Mesenchymal stem cell (in vitro differentiated cells and primary cell): ENCODE measurements at places on chromosomes 16 and 17.
A peak's percentile ranks its signal among the peaks of the same experiment; 100 is the strongest.

DNA sequence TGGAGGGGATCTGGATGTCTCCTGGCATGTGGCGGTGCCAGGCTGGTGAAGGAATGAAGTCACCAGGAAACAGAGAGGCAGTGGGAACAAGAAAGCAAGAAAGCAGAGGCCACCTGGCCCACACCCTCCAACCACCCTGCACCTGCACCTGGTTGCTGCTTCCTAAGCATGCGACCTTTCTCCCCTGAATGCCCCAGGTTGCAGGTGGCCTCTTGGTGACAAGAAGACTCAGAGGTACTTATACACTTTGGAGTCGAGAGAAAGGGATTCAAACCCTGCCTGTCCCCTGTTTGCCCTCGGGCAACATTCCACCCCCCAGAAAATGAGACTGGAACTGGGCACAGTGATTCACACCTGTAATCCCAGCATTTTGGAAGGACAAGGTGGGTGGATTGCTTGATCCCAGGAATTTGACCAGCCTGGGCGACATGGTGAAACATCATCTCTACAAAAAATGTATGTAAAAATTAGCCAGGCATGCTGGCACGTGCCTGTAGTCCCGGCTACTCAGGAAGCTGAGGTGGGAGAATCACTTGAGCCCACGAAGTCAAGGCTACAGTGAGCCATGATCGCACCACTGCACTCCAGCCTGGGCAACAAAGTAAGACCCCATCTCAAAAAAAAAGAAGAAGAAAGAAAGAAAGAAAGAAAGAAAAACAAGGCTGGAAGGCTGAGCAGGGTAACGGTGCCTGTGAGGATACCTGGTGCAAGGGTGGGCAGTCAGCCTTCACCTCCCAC lies 34.6 kb upstream of the TNRC6C start:
- DNase-seq, result no peak

GRCh38 chr17:15108992-15109391 lies 156.1 kb downstream of the PMP22 start:
- DNase-seq, result no peak

DNA sequence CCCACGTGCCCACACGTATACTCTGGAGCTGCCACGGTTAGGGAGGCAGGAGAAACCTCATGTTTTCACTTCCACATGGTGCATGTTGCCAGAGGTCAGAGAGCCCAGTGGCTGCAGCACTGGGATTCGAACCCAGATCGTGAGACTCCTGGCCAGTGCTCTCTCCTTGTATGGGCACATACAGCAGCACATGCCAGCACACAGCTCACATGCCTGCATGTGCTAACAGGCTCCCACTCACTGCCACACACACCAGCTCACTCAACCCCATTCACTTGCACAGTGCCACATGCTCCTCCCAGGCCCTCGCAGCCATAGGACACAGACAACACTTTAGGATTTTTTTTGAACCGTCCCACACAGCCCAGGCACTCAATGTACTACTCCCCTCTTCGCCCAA lies 49.5 kb upstream of the MRPS23 start:
- peak; percentile 41 for DNase-seq

- DNase-seq, result no peak
Measured at GRCh38 chr17:82345151-82345976, 11.8 kb upstream of the SECTM1 start.

- peak; percentile 53 for DNase-seq
Measured at GRCh38 chr16:78460428-78460827, 361.0 kb downstream of the WWOX start.

- DNase-seq, result no peak
Measured at GRCh38 chr16:72975809-72976437, 72.0 kb downstream of the ZFHX3 start.
